ENCODE measurements at places on chromosomes 12 and 14.

DNA sequence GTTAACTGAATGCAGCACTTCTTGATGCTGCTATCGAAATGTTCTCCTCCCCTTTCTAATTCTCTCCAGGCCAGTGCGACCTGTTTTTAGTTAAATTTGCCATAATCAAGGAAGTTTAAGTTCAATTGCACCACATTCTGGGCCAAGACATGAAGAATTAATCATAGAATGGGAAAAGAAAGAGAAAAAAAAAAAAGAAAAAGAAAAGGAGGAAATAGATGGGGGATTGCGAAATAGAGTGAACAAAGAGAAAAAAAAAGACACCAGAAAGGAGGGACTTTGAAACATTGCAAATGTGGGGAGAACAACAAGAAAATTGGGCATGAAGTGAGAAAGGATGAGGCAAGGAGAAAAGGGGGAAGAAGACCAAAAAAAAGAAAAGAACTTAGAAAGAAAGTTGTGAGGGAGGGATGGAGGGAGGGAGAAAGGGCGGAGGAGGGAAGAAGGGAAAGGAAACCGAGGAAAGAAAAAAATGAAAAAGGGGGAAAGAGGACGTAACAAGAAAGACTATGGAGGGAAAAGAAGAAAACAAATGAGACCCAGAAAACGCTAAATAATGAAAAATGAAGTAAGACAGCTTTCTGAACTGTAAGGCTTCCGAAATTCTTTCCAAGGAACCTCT, 32.8 kb upstream of the TBX5 start:
- DNase-seq: no peak

- DNase-seq: no peak
Measured at GRCh38 chr14:96194657-96195431, 9.8 kb upstream of the BDKRB2 start.

GRCh38 chr14:53751650-53752049, 205.0 kb downstream of the BMP4 start:
- DNase-seq: no peak

- no peak for DNase-seq
Measured at GRCh38 chr12:133236144-133236543, 467 bp upstream of the ANHX start.

Data from central memory CD4-positive, alpha-beta T cell (primary cell).